ENCODE measurements at places on chromosomes 5 and 9.
A peak's percentile ranks its signal among the peaks of the same experiment; 100 is the strongest.

DNA sequence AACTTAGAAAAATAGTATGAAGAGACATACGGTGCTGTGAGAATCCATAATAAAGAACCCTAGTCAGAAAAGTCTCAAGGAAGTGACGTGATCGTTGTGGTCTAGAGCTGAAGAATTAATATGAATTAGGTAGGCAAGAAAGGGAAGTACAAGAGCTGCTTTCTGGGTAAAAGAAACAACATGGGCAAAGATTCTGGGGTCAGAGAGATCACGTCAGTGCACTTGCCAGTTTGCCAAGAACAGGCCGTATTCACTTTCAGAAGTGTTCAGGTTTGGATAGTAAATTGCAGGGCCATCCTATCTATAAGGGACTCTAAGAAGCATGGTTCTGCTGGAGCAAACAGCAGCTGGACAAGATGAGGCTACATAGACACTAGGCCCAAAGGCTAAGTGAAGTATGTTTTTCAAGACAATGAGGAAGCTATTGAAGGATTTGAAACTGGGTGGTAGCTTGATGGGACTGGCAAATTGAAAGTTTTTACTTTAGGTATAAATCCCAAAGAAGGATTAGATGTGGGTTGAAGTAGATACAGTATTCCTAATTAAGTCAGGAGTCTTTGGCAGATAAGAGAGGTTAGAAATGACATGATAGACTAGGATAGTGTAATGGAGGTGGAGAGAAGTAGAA, 4.8 kb upstream of the CHD1 start:
- peak; percentile 19 for DNase-seq

DNA sequence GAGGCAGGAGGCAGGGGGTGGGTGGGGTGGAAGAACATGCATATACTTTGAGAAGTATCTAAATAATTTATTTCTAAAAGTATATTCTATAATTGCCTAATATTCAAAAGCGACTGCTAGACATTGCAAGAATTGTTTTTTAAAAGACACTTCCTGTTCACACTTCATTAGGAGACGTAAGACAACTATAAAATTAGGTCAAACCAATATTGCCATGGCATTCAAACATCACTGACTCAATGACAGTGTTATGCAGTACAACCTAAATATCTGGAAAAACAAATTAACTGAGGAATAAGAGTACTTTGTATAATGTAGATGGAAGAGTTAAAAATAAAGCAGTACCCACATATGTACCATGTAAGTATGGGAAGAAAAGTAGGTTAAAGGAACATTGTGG, 4.5 kb downstream of the CCNH start:
- no peak for DNase-seq

- no peak for DNase-seq
Observed at GRCh38 chr5:141942185-141942857, 15.7 kb downstream of the PCDH12 start.

DNA sequence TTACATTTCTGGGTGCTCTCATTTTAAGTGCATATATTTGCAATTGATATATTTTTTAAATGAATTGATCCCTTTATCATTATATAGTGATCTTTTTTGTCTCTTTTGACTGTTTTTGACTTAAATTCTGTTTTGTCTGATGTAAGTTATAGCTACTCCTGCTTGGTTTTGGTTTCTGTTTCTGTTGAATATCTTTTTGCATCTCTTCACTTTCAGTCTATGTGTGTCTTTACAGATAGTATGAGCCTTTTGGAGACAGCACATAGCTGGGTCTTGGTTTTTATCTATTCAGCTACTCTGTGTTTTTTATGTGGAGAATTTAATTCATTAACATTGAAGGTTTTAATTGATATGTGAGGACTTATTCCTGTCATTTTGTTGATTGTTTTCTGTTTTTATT, 311.3 kb downstream of the SPATA31D1 start:
- no peak for DNase-seq

- DNase-seq: peak; percentile 5
Observed at GRCh38 chr5:2136728-2137333, 254.1 kb upstream of the IRX4 start.

DNA sequence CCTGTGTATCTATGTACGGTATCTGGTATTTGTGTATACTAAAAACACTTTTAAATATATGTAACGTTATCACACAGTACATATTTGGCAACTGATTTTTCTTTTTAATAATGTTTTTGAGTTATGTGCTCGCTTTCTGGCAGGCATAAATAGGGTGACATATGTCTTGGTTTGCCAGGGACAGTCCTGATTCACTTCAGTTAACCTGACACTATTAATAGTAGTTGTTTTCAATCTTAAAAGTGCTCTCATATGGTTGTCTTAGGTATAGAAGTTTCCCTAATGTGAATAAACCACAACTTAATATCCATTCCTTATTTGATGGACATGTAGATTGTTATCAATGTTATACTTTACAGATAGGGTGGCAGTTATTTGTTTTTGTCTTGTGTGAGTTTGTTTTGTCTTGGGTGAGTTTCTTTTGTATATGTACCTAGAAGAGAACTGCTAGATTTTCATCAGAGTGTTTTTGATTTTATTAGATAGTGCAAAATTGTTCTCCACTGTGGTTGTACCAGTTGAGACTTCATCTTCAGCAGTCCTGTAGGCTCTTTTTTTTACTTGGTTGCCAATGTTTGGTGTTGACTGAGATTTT, 7.9 kb downstream of the G3BP1 start:
- no peak for DNase-seq

DNA sequence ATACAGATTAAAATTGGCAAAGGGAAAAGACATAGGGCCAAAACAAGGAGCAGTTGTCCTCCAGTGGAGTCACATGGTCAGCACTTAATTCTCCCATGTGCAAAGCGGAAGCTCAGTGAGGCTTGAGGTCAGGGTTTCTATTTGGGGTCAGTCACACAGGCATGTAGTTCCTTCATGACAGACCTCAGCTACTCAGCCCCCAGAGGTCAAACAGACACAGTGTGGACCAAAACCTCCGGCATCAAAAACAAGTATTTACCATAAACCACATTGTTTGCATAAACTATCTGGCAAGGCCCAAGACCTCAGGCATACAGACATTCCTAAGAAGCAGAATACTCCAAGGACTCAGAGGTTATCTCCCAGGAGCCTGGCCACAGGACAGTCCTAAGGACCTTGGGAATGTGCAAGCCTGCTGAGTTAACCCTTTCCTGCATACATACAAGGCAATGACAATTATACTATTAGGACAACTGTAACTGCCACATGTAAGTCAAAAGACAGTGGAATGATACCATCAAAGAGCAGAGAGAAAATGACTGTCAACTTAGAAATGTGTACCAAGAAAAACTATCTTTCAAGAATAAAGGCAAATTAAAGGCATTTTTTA, 28.7 kb upstream of the FNIP1 start:
- no peak for DNase-seq

DNA sequence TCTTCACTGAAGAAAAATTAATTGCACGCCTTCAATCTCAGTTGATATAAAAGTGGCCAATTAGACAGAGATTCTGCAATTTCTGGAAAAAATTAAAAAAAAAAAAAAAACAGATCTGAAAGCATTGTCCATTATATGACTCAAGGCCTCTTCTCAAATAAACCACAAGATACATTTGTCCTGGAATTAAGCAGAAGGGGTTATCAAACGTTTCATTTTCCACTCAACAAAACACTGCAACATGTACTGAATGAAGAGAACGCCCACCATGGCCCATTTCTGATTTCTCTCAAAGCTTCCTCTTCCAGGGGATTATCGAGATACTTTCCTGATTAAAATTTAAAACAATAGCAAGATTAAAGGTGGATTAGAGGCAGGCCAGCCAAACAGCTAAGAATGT, 5.8 kb upstream of the PAPPA start:
- no peak for DNase-seq

All from stimulated activated CD4-positive, alpha-beta T cell treated with anti-CD3 and anti-CD28 coated beads, Interleukin-15, amount 100 ng/mL, for 24 hours (primary cell).